ENCODE measurements at places on chromosomes 13 and 19.
A peak's percentile ranks its signal among the peaks of the same experiment; 100 is the strongest.

- no peaks in the 10 kb centered on the region for H3K4me1 ChIP-seq
- no peaks in the 10 kb centered on the region for H3K27me3 ChIP-seq
- no peak overlapping the region for H3K27ac ChIP-seq
- no peak for DNase-seq
- H3K4me3 ChIP-seq: no peak overlapping the region
Observed at GRCh38 chr13:44507639-44508038, 68.5 kb downstream of the TSC22D1 start.

DNA sequence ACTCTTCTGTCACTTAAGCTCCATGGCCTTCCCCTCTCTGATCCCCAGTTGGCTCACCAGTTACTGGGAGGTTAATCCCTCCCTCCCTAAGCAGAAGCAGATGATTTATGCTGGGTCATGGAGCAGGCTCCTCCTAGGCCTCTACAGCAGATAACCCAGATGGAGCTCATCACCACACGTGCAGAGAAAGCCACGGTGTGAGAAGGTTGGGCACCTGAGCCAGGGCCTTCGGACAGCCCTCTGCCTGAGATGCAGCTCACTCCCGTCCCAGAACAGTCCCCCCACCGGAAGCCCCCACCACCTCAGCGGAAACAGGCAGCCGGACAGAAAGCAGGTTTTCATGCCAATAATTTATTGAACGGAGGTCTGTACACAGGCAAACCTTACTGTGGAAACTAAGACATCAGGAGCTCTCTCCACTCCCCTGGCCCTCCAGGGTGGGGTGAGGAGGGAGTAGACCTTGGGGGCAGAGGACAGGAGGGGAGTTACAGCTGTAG, 9.8 kb downstream of the ZNF526 start:
- no peak overlapping the region for H3K4me3 ChIP-seq
- H3K36me3 ChIP-seq: peaks cover 46% of the 10 kb centered on the region
- no peaks in the 10 kb centered on the region for H3K4me1 ChIP-seq
- no peak overlapping the region for H3K27ac ChIP-seq
- no peaks in the 10 kb centered on the region for H3K27me3 ChIP-seq
- no peak for DNase-seq

- DNase-seq: no peak
- no peak overlapping the region for H3K4me3 ChIP-seq
- H3K4me1 ChIP-seq: peaks cover 6% of the 10 kb centered on the region
- no peaks in the 10 kb centered on the region for H3K27me3 ChIP-seq
Observed at GRCh38 chr19:50199259-50199555, 4.2 kb upstream of the MYH14 start.

GRCh38 chr13:51158365-51158764, 47.3 kb upstream of the C13orf42 start:
- no peak overlapping the region for H3K27ac ChIP-seq
- DNase-seq: no peak
- no peaks in the 10 kb centered on the region for H3K27me3 ChIP-seq
- no peaks in the 10 kb centered on the region for H3K4me1 ChIP-seq
- no peak overlapping the region for H3K4me3 ChIP-seq

DNA sequence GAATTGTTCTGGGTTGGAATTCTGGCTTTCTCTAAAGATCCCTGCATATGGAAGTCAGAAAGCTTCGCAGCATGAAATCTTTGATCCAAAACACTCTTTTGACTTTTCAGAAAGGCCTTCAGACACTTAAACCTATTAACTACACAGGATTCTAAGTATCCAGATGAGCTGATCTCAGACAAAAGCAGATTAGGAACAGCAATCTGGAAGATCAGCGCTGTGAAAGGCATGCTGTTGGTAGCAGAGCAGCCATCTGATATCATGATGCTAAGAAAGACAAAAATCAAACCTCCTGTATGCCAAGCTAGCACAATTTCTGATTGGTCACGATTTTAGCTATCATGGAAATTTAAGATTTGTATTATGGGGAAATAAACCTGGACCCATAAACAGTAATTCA, 589.9 kb downstream of the GPC5 start:
- H3K4me1 ChIP-seq: no peaks in the 10 kb centered on the region
- no peak for DNase-seq
- H3K4me3 ChIP-seq: no peak overlapping the region
- no peaks in the 10 kb centered on the region for H3K27me3 ChIP-seq
- H3K27ac ChIP-seq: no peak overlapping the region
- no peaks in the 10 kb centered on the region for H3K36me3 ChIP-seq

GRCh38 chr13:46369506-46370277, 17.4 kb downstream of the RUBCNL start:
- no peak overlapping the region for H3K4me3 ChIP-seq
- no peak overlapping the region for H3K27ac ChIP-seq
- no peaks in the 10 kb centered on the region for H3K27me3 ChIP-seq
- H3K4me1 ChIP-seq: no peaks in the 10 kb centered on the region
- no peak for DNase-seq
- no peaks in the 10 kb centered on the region for H3K36me3 ChIP-seq

DNA sequence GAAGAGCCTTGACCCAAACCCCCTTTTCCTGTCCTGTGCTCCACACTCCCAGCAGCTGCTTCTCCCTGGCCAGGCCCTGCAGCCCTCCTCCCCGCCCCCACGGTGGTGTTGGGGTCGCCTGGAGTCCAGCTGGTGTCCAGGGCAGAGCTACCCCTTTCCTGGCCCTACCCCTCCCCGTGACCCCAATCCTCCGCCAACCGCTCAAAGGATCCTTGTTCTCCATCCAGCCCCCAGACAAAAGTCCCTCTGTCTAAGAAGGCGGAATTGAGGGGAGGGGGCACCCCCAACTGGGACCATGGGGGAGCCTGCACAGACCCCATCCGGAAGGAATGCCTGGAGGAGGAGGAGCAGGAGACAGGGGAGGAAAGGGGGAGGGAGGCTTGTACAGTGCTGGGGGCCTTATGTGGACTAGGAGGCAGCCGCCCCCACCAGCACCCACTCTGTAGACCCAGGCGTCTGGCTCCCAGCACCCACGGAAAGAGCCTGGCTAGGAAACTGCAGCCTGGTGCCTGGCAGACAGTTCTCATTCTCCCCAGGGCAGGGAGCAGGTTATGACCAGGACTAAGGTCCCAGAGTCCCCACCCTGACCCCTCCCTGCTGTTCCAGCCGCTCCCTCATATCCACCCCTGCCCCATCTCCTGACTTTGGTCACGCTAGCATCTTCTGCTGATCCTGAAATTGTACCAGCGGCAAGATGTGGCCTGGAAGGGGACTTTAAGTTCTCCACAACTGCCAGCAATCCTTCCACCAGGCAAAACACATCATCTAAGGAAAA, at the start of gene FXYD3:
TSS of gene FXYD3 (plus strand) at position 647 of the 775 bp plus-strand sequence. CDS start 3,554 bp downstream, outside the sequence.
- H3K27ac ChIP-seq: no peak within 1 kb of the TSS
- H3K4me3 ChIP-seq: no peak within 1 kb of the TSS
- H3K27me3 ChIP-seq: no peaks in the 10 kb centered on the region
- no peaks in the 10 kb centered on the region for H3K36me3 ChIP-seq

DNA sequence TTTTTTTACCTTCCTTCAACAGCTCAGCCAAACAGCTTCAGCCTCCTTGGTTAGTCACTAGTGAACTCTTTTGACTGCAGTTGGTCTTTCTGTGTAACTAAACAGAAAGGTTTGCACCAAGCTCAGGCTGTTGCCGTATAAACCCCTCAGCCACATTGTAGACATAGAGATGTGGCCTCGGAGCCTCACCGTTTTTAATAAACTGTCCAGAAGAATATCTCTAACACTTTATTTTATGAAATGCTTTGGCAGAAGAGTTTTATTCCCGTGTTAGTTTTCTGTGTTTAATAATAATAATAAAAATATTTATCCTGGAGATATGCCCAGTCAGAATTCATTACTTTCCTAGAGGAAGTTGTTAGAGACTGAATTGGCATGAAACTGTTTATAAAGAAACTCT, 171.7 kb upstream of the MAB21L1 start:
- no peaks in the 10 kb centered on the region for H3K4me1 ChIP-seq
- no peak for DNase-seq
- no peak overlapping the region for H3K4me3 ChIP-seq
- H3K27me3 ChIP-seq: no peaks in the 10 kb centered on the region
- no peaks in the 10 kb centered on the region for H3K36me3 ChIP-seq

DNA sequence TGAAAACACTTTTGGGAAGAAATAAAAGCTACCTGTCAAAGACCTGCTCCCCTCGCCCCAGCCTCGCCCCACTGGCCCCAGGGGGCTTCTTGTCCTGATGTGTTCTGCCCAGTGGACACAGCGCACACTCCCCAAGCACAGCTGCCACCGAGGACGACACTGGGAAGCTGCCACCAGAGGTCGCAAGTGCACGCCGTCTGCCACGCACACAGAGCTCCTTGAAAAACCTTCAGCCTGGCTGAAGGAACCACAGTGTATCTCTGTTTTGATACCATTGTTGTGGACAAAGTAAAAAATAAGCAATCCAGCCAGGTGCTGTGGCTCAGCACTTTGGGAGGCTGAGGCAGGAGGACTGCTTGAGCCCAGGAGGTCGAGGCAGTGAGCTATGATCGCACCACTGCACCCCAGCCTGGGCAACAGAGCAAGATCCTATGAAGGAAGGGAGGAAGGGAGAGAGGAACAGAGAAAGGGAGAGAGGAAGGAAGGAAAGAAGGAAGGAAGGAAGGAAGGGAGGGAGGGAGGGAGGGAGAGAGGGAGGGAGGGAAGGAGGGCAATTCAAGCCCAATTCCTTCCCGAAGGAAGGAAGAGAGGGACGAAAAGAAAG, 57.3 kb downstream of the CEBPG start:
- H3K27me3 ChIP-seq: no peaks in the 10 kb centered on the region
- H3K4me1 ChIP-seq: no peaks in the 10 kb centered on the region
- H3K4me3 ChIP-seq: no peak overlapping the region

GRCh38 chr19:41616792-41617621, 9.9 kb downstream of the CEACAM4 start:
- no peaks in the 10 kb centered on the region for H3K27me3 ChIP-seq
- H3K4me1 ChIP-seq: no peaks in the 10 kb centered on the region
- no peak overlapping the region for H3K4me3 ChIP-seq
- H3K27ac ChIP-seq: no peak overlapping the region

DNA sequence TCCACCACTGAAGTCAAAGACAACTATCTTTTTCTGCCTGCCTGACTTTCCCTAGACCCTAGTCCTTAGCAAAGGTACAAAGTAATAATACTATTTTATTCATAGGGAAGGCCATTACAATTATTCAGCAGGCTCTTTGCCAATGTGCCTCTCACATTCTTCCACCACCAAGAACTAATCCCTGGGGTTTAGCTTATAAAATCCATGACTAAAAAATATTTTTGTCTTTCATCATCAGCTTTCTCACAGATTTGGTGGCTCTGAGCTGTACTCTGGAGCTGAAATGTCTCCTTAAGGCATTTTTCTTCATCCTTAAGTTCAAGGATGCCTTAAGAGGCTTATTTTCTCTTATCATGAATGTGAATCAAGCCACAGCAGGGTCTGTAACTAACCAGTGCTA, 96.1 kb downstream of the OXGR1 start:
- no peak for DNase-seq
- H3K4me1 ChIP-seq: no peaks in the 10 kb centered on the region
- no peak overlapping the region for H3K27ac ChIP-seq
- no peaks in the 10 kb centered on the region for H3K27me3 ChIP-seq
- no peaks in the 10 kb centered on the region for H3K36me3 ChIP-seq

GRCh38 chr13:43094901-43095300, 71.5 kb downstream of the DNAJC15 start:
- no peaks in the 10 kb centered on the region for H3K27me3 ChIP-seq
- no peak overlapping the region for H3K27ac ChIP-seq
- DNase-seq: no peak
- no peaks in the 10 kb centered on the region for H3K36me3 ChIP-seq
- no peak overlapping the region for H3K4me3 ChIP-seq

GRCh38 chr13:67318398-67318797, 88.3 kb upstream of the PCDH9 start:
- no peak overlapping the region for H3K4me3 ChIP-seq
- no peak for DNase-seq
- no peaks in the 10 kb centered on the region for H3K36me3 ChIP-seq
- no peak overlapping the region for H3K27ac ChIP-seq
- H3K4me1 ChIP-seq: no peaks in the 10 kb centered on the region

DNA sequence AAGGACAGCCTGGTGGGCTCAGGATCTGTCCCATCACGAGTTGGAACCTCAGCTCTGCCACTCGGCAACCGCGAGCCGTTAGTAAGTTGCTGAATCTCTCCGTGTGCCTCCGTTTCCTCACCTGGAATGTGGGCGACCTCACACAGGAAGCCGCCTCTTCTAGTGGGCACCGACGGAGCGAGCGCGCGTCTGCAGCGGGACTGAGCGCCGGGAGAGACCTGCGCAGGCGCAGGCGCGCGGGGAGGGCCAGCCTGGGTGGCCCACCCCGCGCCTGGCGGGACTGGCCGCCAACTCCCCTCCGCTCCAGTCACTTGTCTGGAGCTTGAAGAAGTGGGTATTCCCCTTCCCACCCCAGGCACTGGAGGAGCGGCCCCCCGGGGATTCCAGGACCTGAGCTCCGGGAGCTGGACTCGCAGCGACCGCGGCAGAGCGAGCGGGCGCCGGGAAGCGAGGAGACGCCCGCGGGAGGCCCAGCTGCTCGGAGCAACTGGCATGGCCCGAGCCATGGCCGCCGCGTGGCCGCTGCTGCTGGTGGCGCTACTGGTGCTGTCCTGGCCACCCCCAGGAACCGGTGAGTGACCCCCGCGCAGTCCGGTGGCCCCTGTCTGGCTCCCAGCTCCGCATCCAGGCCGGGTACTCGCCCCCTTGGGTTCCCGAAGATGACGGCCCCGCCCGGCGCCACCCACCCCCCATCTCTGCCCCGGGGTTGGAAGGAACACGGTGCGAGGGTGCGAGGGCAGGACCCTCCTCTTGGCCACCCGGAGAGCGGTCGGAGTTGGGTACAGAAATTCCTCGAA, at the start of gene PVR:
TSS of gene PVR (plus strand) at position 306 of the 797 bp plus-strand sequence. CDS start at position 493, 187 bp downstream.
- H3K27ac ChIP-seq: peak within 1 kb of the TSS; percentile 98
- peak within 1 kb of the TSS; percentile 93 for H3K4me3 ChIP-seq
- H3K36me3 ChIP-seq: peaks cover 14% of the 10 kb centered on the region
- H3K4me1 ChIP-seq: no peaks in the 10 kb centered on the region
- H3K27me3 ChIP-seq: no peaks in the 10 kb centered on the region

DNA sequence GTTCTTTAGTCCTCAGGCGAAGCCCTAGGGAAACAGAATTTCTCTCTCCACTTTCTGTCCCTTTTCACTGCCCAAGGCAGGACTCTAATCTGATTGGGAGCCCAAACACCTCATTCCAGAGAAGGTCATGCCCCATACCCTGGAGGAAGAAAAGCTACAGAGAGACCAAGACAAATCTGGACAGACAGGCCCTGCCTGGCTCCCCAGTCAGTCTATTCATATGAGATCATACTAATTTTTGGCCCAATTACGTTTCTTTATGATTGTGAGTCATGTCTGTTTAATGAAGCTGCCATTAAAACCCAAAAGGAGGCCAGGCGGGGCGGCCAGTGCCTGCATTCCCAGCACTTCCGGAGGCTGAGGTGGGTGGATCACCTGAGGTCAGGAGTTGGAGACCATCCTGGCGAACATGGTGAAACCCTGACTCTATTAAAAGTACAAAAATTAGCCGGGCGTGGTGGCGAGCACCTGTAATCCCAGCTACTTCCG, 3.3 kb upstream of the AP3D1 start:
- H3K4me3 ChIP-seq: no peak overlapping the region
- no peak for DNase-seq
- no peaks in the 10 kb centered on the region for H3K36me3 ChIP-seq
- no peaks in the 10 kb centered on the region for H3K27me3 ChIP-seq
- peaks cover 12% of the 10 kb centered on the region for H3K4me1 ChIP-seq

Measured in right lobe of liver (tissue), 6 donors.